Hepatocyte (in vitro differentiated cells): ENCODE measurements at places on chromosomes 11 and 22. TPM values are rescaled to one million over a fixed set of nuclear protein-coding genes. Genes with fewer than 3 reads are reported as not detected.
A peak's percentile ranks its signal among the peaks of the same experiment; 100 is the strongest.

DNA sequence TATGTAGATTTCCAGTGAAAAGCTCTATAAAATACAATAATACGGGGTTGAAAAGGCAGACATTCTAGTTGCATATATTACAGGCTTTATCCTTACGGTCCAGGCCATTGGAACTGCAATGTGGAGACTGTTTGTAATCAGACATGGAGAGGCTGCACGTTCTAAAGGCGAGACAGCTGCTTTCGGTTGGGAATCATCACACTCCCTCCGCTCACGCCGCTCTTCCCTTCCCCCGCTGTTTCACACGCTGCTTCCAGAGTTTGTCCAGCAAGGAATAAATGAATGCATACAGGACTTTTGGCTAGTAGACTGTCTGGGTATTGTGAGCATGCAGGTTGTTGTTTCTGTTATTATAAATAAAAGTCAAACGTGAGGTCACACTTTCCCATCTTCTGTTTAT is 13.5 kb upstream of the EFCAB6 start:
- no peak overlapping the region for H3K4me3 ChIP-seq
- H3K27me3 ChIP-seq = no peaks in the 10 kb centered on the region
- no peak for DNase-seq
- no peak overlapping the region for H3K27ac ChIP-seq
- H3K4me1 ChIP-seq = peaks cover 8% of the 10 kb centered on the region

DNA sequence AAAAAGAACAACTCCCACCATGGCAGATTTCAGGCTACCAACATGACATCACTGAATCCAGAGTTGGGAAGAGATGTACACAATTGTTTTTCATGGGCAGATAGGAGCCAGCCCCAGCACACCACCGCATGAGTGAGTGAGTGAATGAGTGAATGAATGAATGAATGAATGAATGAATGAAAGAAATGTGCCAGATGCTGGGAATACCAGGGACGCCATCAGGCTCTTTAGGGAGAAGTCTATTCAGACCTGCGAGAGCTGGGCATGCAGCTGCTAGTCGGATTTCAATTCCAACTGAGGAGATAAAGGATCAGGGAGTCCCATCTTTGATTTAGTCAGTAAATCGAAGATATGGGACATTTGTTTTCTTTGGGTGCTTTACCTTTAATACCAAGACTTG is 15.3 kb upstream of the FAM83F start:
- no peaks in the 10 kb centered on the region for H3K4me1 ChIP-seq
- H3K27ac ChIP-seq = no peak overlapping the region
- no peak overlapping the region for H3K4me3 ChIP-seq
- DNase-seq = no peak
- no peaks in the 10 kb centered on the region for H3K36me3 ChIP-seq
- H3K27me3 ChIP-seq = peaks cover 11% of the 10 kb centered on the region

GRCh38 chr22:23888615-23889401 is 5.4 kb upstream of the MIF start:
- peak overlapping the region; percentile 58 for H3K27ac ChIP-seq
- H3K4me3 ChIP-seq = no peak overlapping the region
- H3K36me3 ChIP-seq = no peaks in the 10 kb centered on the region
- no peaks in the 10 kb centered on the region for H3K27me3 ChIP-seq

The PANX3 gene
- total RNA-seq = not detected in 2 replicates

- H3K4me3 ChIP-seq = peak overlapping the region; percentile 41
- no peaks in the 10 kb centered on the region for H3K36me3 ChIP-seq
- DNase-seq = no peak
- H3K4me1 ChIP-seq = no peaks in the 10 kb centered on the region
- H3K27ac ChIP-seq = peak overlapping the region; percentile 0
Observed at GRCh38 chr11:124954590-124954955, 571 bp downstream of the CCDC15 start.

The CD3E gene
- not detected in 2 replicates for total RNA-seq

The OR5A1 gene
- total RNA-seq = not detected in 2 replicates

DNA sequence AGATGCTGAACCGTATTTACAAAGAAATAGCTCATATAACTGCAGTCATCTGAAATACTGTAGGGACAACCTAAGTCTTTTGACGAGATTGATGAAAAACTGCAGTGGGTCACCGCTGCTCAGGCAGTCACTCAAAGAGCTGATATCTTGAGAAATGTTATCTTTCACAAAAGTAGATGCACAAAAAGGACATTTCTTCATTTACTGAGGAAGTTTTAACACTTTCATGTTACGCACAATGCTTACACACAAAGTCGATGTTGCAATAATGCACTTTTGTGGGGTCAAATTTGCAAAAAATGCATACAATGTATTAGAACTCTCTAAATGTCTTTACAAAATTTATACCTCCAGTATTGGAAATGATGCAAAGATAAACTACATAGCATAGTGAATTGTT is 16.2 kb upstream of the OR10V1 start:
- H3K27me3 ChIP-seq = no peaks in the 10 kb centered on the region
- no peak for DNase-seq
- H3K4me1 ChIP-seq = peaks cover 4% of the 10 kb centered on the region
- no peak overlapping the region for H3K27ac ChIP-seq
- H3K4me3 ChIP-seq = no peak overlapping the region

DNA sequence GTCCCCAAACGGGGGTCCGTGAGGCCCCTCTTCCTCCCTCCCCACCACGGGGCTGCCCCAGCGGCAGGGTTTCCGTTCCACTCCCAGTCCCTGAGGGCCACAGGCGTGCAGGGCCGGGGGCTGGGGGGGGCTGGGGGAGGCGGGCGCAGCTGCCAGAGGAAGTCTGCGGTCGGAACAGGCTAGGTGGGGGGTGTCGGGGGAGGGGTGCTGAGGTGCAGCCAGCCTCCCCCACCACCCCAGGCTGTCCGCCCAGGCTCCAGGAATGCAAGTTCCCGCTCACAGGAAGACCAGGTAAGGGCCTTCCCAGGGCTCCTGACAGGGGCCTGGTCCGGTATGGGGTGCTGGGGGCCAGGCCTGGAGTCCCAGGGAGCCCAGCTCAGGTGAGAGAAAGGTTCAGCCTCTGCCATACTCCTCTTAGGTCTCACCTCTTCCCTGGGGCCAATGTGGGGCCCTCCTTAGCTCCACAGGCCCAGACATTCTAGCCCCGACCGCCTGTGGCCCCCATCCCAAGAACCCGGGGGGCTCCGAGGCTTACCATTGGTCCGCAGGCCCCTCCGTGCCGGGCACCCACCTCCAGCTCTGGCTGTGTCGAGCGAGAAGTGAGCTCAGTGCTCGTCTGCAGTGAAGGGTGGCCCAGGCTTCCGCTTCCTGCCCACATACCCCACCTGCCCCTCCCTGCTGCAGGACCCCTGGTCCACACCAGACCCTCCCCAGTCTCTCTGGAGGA is at the start of gene PTPRCAP:
Gene PTPRCAP, minus strand, starts transcription at position 601 of the 727 bp plus-strand sequence. Its CDS starts 63 bp downstream, at position 538.
- no peaks in the 10 kb centered on the region for H3K36me3 ChIP-seq
- no peak within 1 kb of the TSS for H3K4me3 ChIP-seq
- DNase-seq = no peak

GRCh38 chr11:16001899-16002426 is 354.4 kb downstream of the SOX6 start:
- no peaks in the 10 kb centered on the region for H3K27me3 ChIP-seq
- no peak overlapping the region for H3K4me3 ChIP-seq
- H3K36me3 ChIP-seq = no peaks in the 10 kb centered on the region
- peaks cover 8% of the 10 kb centered on the region for H3K4me1 ChIP-seq
- DNase-seq = peak; percentile 67

GRCh38 chr11:116648247-116649174 is 124.3 kb downstream of the BUD13 start:
- no peaks in the 10 kb centered on the region for H3K36me3 ChIP-seq
- no peak for DNase-seq
- no peaks in the 10 kb centered on the region for H3K4me1 ChIP-seq
- H3K27me3 ChIP-seq = peaks cover 6% of the 10 kb centered on the region

The IGLL1 gene
- not detected in 2 replicates for total RNA-seq

GRCh38 chr11:101862391-101863233 is 52.2 kb upstream of the CEP126 start:
- peaks cover 28% of the 10 kb centered on the region for H3K4me1 ChIP-seq
- no peaks in the 10 kb centered on the region for H3K36me3 ChIP-seq
- no peaks in the 10 kb centered on the region for H3K27me3 ChIP-seq
- DNase-seq = peak; percentile 77
- H3K4me3 ChIP-seq = no peak overlapping the region
- H3K27ac ChIP-seq = no peak overlapping the region

DNA sequence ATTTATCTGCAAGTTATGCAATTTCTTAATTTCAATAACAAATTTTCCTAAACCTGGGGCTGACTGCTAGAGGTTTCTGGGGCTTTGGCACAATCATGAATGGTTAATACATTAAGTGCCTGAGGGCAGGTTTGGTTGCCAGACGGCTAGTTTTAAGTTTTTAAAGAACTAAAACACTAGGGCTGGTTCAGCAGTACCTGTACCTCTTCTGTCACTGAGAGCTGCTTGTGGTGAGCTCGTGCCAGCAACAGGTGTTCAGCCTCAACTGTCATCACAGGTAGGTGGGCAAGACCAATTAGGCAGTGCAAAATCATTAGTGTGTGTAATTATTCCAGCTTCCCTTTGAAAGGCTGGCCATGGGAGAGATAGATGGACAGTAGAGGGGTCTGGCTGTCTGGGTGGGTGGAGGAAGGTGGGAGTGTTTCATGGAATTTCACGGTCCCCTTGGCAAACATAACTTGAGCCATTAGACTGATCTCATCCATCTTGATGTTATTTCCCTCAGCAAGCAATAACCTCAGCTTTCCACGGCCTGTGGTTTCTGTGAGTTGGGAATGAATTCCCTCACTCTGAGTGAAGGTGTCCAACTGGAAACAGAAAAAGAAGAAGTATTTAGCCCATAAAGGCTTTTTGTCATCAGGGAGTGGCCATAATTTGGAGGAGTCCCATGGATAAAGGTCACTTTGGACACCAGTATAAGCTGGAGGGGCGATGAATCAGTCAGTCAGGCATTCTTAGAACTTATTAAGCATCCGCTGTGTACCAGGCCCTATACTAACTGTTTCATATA is 114.8 kb downstream of the SNX19 start:
- H3K36me3 ChIP-seq = no peaks in the 10 kb centered on the region
- H3K4me1 ChIP-seq = no peaks in the 10 kb centered on the region
- no peak overlapping the region for H3K27ac ChIP-seq
- H3K4me3 ChIP-seq = no peak overlapping the region

GRCh38 chr11:67615728-67616430 is 9.1 kb downstream of the NDUFV1 start:
- peaks cover under 1% of the 10 kb centered on the region for H3K4me1 ChIP-seq
- no peak overlapping the region for H3K27ac ChIP-seq
- no peak overlapping the region for H3K4me3 ChIP-seq
- H3K36me3 ChIP-seq = no peaks in the 10 kb centered on the region
